ENCODE measurements at places on chromosomes 5 and 9. TPM values are rescaled to one million over a fixed set of nuclear protein-coding genes. Genes with fewer than 3 reads are reported as not detected.
A peak's percentile ranks its signal among the peaks of the same experiment; 100 is the strongest.

Gene CFAP90
- total RNA-seq, result 0.61 TPM

Gene SLC4A9
- total RNA-seq, result 1.1 TPM

Gene SLC6A3
- total RNA-seq, result 0.18 TPM

Gene TAF11L10
- total RNA-seq, result not detected

Gene SLC6A18
- total RNA-seq, result not detected

Gene FRRS1L
- total RNA-seq, result 1.6 TPM

Gene ZCCHC9
- total RNA-seq, result 32.6 TPM

DNA sequence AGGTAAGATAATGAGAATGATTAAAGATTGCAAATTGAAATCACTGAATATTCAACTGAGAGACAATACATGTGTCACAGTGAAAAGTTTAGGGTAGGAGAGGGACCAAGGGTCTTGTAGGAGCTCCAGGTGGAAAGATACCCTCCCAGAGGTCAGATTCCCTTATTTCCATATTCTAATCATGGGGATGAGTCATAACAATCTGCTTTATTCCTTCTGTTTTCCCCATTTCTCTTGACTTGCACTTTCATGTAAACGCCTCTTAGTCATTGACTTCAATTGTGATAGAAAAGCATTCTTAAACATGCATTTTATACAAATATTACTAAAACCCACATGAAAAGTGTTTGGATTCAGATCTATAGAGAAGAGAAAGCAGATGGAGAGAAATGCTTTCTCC lies 81.3 kb upstream of the CTSL start:
- peak overlapping the region; percentile 21 for H3K4me3 ChIP-seq
- H3K4me1 ChIP-seq, result peaks cover 18% of the 10 kb centered on the region
- no peaks in the 10 kb centered on the region for H3K27me3 ChIP-seq
- H3K36me3 ChIP-seq, result peaks cover 78% of the 10 kb centered on the region
- no peak for DNase-seq

GRCh38 chr9:116661037-116661954 lies 25.8 kb upstream of the TRIM32 start:
- no peaks in the 10 kb centered on the region for H3K36me3 ChIP-seq
- no peaks in the 10 kb centered on the region for H3K4me1 ChIP-seq
- peak; percentile 64 for DNase-seq
- H3K27me3 ChIP-seq, result no peaks in the 10 kb centered on the region

GRCh38 chr9:35649431-35650340 lies 1.0 kb downstream of the SIT1 start:
- no peaks in the 10 kb centered on the region for H3K4me1 ChIP-seq
- DNase-seq, result no peak
- no peak overlapping the region for H3K27ac ChIP-seq
- H3K36me3 ChIP-seq, result no peaks in the 10 kb centered on the region
- H3K27me3 ChIP-seq, result no peaks in the 10 kb centered on the region
- no peak overlapping the region for H3K4me3 ChIP-seq

GRCh38 chr9:136303066-136303824 lies 649 bp downstream of the CCDC187 start:
- H3K4me1 ChIP-seq, result no peaks in the 10 kb centered on the region
- peak; percentile 45 for DNase-seq
- no peaks in the 10 kb centered on the region for H3K27me3 ChIP-seq
- no peak overlapping the region for H3K27ac ChIP-seq

GRCh38 chr5:74415695-74416102 lies 224.8 kb downstream of the ENC1 start:
- H3K27ac ChIP-seq, result peak overlapping the region; percentile 72
- H3K4me1 ChIP-seq, result peaks cover 5% of the 10 kb centered on the region
- DNase-seq, result no peak

GRCh38 chr5:74367241-74367733 lies 273.2 kb downstream of the ENC1 start:
- no peak overlapping the region for H3K27ac ChIP-seq
- no peaks in the 10 kb centered on the region for H3K36me3 ChIP-seq
- no peak for DNase-seq
- H3K4me1 ChIP-seq, result no peaks in the 10 kb centered on the region
- no peak overlapping the region for H3K4me3 ChIP-seq

- H3K36me3 ChIP-seq, result no peaks in the 10 kb centered on the region
- H3K4me1 ChIP-seq, result peaks cover 7% of the 10 kb centered on the region
- H3K27me3 ChIP-seq, result peaks cover 55% of the 10 kb centered on the region
- H3K4me3 ChIP-seq, result no peak overlapping the region
- no peak for DNase-seq
Measured at GRCh38 chr5:136560126-136560525, 194.8 kb upstream of the TRPC7 start.

DNA sequence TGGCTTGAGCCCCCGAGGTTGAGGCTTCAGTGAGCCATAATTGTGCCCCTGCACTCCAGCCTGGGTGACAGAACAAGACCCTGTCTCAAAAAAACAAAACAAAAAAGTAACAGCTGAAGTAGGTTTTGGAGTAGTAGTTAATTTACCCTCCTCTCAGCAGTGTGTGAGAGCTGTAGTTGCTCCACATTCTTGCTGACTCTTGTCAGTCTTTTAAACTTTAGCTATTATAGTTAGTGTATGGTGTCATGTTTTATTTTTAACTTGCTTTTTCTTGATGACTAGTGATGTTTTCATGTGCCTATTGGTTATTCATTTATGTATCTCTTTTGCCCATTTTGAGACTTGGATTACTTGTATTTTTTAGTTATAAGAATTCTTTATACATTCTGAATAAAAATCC lies 52.9 kb upstream of the DHFR start:
- H3K27ac ChIP-seq, result no peak overlapping the region
- no peak overlapping the region for H3K4me3 ChIP-seq
- DNase-seq, result no peak

- H3K36me3 ChIP-seq, result no peaks in the 10 kb centered on the region
- no peak overlapping the region for H3K4me3 ChIP-seq
- H3K27me3 ChIP-seq, result no peaks in the 10 kb centered on the region
Measured at GRCh38 chr5:113378081-113378480, 56.7 kb downstream of the TSSK1B start.

DNA sequence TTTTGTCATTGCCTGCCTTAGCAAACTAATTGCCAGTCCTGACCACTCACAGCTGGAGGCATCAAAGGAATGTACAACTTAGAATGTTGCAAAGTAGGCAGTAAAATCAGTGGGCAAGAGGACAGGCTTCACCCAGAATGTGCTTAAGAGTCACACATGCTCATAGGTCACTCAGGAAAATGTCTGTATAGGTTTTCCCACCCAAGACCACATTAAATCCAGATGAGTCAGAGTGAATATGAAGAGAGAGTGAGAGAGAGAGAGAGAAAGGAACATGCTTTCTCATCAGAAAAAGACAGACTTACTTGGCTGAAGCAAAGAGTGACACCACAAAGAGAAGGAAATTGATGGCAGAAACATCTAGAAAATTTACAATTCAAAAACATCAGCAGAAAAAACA lies 37.9 kb downstream of the PLEKHG4B start:
- H3K4me1 ChIP-seq, result no peaks in the 10 kb centered on the region
- H3K4me3 ChIP-seq, result no peak overlapping the region
- peak overlapping the region; percentile 38 for H3K27ac ChIP-seq
- no peak for DNase-seq
- no peaks in the 10 kb centered on the region for H3K36me3 ChIP-seq

- no peak overlapping the region for H3K4me3 ChIP-seq
- peaks cover 92% of the 10 kb centered on the region for H3K27me3 ChIP-seq
- H3K4me1 ChIP-seq, result no peaks in the 10 kb centered on the region
- no peak overlapping the region for H3K27ac ChIP-seq
Measured at GRCh38 chr9:136201609-136202453, 3.1 kb downstream of the LHX3 start.

DNA sequence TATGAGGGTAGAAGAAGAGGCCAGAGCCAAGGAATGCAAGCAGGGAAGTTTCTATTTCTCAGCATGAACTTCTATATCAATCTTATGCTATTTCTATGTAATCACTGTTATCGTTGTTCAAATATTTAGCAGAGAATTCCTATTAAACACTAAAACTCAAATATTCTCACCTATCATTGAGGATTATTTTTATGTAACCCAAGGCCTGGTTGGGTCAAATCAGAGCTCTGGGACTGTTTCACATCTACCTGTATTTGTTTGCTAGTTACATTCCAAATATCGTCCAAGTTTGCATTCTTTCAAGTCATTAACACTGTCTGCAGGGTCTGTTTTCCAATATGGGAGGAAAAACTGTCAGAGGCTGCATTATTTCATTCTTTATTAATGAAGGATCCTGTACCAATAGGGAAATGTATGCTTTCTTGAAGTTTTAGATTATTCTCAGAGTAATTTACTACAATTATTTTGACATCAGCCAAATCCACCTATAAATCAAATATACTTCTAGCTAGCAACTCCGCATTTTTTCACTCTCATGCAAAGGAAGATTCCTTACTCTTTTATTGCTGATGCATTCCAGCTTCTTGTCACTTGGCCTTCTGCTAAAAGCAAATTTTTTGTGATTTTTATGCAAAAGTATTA lies 52.2 kb downstream of the LURAP1L start:
- H3K4me1 ChIP-seq, result no peaks in the 10 kb centered on the region
- no peaks in the 10 kb centered on the region for H3K36me3 ChIP-seq
- H3K27me3 ChIP-seq, result no peaks in the 10 kb centered on the region
- no peak overlapping the region for H3K27ac ChIP-seq
- DNase-seq, result no peak
- no peak overlapping the region for H3K4me3 ChIP-seq

DNA sequence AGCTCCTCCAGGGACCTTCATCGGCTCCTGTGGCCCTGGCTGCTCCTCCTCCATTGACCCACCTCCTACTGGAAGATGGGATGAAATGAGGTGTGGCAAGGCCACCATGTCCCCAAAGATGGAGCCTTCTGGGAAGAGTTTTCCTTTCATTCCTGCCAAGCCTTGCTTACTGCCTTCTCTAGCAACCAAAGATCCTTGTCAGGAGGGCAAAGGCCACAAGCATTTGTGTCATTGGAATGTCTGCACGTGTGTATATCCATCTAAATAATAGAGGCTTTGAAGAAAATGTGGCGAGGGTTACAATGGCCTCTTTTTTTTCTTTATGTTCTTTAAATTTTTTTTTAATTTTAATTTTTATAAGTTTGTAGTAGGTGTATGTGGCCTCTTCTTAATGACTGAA lies 313.6 kb downstream of the ARHGEF28 start:
- no peak overlapping the region for H3K27ac ChIP-seq
- H3K36me3 ChIP-seq, result no peaks in the 10 kb centered on the region
- no peak overlapping the region for H3K4me3 ChIP-seq

DNA sequence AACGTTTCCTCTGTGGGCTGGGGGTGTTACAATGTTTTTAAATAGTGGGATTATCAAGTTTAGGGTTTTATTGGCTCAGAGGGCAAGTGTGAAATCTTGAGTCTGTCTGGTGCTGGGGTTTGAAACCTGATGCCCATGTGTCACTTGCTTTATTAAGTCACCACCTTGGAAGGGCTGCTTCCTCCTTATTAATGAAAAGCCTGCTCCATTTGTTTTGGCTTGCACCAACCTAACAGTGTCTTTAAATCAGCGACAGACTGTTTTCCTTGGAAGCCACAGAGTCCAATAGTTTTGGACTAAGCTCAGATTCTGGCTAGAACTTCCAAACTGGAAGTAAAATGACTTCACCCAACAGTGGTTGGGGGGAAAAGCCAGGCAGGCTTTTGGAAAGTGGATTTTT lies 10.7 kb upstream of the PALM2AKAP2 start:
- DNase-seq, result no peak
- no peak overlapping the region for H3K27ac ChIP-seq
- no peaks in the 10 kb centered on the region for H3K36me3 ChIP-seq
- H3K4me1 ChIP-seq, result no peaks in the 10 kb centered on the region

GRCh38 chr9:105835721-105836120 lies 141.4 kb downstream of the TMEM38B start:
- H3K27me3 ChIP-seq, result peaks cover 38% of the 10 kb centered on the region
- H3K27ac ChIP-seq, result no peak overlapping the region
- no peaks in the 10 kb centered on the region for H3K36me3 ChIP-seq
- peaks cover 22% of the 10 kb centered on the region for H3K4me1 ChIP-seq

DNA sequence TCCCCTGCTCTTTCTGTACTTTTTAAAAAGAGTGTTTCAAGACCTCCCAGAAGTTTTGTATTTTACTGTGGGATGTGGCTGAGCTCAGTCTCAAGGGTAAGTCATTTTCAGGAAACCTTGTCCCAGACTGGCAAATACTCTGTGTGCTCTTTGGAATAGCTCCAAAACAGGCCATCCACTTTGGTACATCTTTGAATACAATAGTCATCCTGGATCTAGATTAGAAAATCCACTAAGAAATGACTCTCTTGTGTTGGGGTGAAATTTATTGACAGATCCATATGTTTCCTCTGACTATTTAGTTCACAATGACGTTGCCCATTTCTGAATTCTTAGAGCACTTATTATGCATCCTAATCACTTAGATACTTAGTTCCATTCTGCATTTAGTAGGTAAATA lies 95.2 kb downstream of the PLCXD3 start:
- no peak overlapping the region for H3K27ac ChIP-seq
- H3K36me3 ChIP-seq, result no peaks in the 10 kb centered on the region
- no peak overlapping the region for H3K4me3 ChIP-seq
- no peak for DNase-seq

DNA sequence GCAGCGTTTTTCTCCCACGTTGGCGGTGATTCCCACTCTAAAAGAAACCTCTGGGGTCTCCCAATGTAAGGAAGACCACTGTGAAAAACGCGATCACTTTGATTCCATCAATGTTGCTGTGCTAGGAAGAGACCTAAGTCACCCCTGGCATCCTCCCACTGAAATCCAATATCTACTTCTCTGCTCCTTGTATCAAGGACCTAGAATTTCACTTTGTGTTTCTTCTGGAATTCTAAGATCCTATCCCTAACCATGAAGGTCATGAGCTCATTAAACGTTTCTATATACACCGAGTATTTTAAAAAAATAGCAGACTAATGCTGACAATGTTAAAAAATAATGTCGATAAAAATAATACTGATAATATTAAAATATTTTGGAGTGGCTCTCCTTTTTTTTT lies 118.8 kb upstream of the MYO10 start:
- no peak overlapping the region for H3K4me3 ChIP-seq
- H3K36me3 ChIP-seq, result no peaks in the 10 kb centered on the region
- peaks cover 10% of the 10 kb centered on the region for H3K4me1 ChIP-seq
- DNase-seq, result no peak

DNA sequence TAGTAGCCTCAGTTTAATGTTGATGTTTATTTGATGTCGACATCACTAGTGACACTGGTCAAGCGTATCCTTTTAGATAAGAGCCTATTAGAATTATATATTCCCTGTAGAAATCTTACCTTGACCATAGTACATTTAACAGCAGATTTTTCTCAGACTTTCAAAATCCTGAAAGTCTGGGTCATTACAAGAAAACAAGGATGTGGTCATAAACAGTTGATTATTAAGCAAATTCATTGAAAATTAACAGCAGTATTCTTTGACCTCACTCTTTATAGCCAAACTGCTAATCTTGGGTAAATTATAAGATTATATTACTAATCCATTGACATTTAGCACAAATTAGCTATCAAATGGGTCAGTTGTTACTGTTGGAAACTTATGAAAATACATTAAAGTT lies 83.4 kb downstream of the GHR start:
- no peak overlapping the region for H3K4me3 ChIP-seq
- no peak overlapping the region for H3K27ac ChIP-seq
- DNase-seq, result no peak
- no peaks in the 10 kb centered on the region for H3K27me3 ChIP-seq
- no peaks in the 10 kb centered on the region for H3K36me3 ChIP-seq
- H3K4me1 ChIP-seq, result peaks cover 4% of the 10 kb centered on the region

- H3K27ac ChIP-seq, result no peak overlapping the region
- H3K36me3 ChIP-seq, result peaks cover 22% of the 10 kb centered on the region
- H3K4me3 ChIP-seq, result no peak overlapping the region
- H3K4me1 ChIP-seq, result no peaks in the 10 kb centered on the region
Measured at GRCh38 chr9:131631306-131631705, 86.0 kb downstream of the PRRT1B start.

Measured in endodermal cell (in vitro differentiated cells).